NCI-H526 treated with DMSO at 0.1 percent for 48 hours (cell line): ENCODE measurements at places on chromosomes 6 and 20.
A peak's percentile ranks its signal among the peaks of the same experiment; 100 is the strongest.

GRCh38 chr6:43395776-43396175 is 26.3 kb upstream of the ZNF318 start:
- DNase-seq: no peak

GRCh38 chr6:41080621-41081020 is 7.8 kb downstream of the NFYA start:
- DNase-seq: no peak

- peak; percentile 73 for DNase-seq
Measured at GRCh38 chr6:79305020-79305419, 70.5 kb upstream of the HMGN3 start.

DNA sequence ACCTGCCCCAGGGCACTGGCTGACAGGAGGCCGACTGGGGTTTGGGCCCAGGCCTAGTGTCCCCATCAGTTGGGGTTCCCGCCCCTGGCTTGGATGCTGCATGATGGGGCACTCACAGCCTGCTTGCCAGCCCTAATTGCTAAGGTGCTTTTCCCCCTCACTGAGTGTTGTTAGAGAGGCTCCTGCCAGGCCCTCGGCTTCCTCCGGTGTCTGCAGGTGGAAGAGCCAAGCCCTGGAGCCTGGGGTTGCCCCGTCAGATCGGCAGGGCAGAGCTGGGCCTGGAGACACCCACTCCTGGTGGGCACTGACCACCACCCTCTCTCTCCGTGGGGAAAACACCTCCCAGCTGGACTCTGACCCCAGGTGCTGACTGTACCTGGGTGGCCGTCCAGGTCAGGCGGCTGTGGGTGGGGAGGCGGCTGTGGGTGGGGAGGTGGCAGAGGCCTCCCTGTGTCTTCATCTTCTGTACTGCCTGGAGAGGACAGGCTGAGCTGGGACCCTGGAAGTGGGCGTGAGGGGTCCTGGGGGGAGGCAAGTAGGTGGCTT is 6.0 kb upstream of the CABLES2 start:
- DNase-seq: no peak

- no peak for DNase-seq
Measured at GRCh38 chr6:39363280-39363679, 40.8 kb upstream of the KCNK16 start.

DNA sequence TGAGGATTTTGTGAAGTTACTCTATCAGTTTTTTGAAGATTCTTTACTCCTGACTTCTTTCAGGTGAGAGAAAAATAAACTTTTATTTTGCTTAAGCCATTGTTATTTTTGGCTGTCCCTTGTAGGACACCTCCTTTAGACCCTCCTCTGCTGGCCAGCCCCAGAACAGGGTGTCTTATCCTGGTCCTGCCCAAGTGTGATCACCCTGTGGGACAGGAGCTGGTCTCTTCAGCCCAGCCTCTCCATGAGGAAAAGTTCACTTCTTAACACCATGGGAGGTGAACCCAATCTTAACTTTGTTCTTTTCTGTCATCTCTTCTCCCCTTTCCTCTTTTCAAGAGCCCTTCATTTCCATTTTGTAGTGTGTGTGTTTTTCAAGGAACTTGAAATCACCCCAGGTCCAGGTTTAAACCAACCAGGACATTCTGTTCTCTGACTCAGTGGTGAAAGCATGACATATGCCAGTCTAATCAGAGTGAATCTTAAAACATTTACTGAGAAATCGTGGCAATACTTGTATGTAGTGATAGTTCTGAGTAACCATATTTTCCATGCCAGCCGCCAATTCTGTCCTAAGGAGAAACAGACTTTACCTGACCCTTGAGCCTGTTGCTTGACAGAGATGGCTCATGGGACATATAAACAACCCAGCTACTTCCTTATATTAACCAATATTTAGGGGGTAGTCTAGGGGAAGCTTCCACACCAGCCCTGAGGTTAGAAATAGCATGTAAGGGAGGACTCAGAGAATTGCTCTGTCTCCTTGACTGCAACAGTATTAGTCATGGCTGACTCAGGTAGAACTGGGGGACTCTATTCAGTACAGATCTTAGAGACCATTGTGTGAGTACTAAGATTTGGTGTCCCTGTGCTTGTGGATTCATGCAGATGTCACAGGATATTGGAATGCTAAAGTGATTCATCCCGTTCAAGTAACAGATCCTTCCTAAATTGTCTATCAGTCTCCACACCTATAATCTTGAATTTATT is 48.8 kb downstream of the FLRT3 start:
- DNase-seq: no peak

DNA sequence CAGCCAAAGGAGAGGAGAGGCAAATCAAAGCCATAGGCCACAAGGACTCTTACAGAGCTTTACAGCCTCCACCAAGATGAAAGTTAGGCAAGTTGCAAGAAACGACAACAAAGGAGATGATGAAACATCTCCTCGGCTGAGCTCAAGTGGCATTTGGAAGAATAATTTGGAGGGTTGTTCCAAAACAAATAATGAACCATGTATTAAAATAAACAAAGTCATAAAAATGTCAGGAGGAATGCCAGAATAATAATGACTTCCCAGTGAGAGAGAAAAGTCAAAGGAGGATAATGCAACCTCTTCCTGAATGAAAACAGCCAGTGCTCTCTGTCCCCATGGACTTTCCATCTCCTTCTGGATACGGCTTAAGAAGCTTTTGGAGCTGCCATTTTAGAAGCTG is 371.4 kb upstream of the ID4 start:
- DNase-seq: no peak

DNA sequence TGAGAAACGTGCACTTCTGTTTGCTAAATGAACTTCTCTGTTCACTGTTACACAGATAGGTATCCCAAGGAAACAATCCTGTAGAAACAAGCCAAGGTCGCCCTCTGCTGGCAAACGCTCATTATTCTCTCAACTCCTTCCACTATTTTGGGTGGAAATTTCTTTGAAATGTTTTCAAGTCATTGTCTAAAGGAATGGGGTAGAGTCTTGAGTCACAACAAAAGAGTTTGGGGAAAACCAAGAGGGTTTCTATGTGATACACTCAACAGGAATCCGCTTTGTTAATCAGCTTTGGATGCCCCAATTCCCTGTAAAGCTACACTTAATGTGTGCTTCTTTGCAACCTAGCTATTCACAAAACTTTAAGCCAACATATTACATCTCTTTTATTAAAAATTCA is 4.6 kb upstream of the RAE1 start:
- DNase-seq: peak; percentile 67

DNA sequence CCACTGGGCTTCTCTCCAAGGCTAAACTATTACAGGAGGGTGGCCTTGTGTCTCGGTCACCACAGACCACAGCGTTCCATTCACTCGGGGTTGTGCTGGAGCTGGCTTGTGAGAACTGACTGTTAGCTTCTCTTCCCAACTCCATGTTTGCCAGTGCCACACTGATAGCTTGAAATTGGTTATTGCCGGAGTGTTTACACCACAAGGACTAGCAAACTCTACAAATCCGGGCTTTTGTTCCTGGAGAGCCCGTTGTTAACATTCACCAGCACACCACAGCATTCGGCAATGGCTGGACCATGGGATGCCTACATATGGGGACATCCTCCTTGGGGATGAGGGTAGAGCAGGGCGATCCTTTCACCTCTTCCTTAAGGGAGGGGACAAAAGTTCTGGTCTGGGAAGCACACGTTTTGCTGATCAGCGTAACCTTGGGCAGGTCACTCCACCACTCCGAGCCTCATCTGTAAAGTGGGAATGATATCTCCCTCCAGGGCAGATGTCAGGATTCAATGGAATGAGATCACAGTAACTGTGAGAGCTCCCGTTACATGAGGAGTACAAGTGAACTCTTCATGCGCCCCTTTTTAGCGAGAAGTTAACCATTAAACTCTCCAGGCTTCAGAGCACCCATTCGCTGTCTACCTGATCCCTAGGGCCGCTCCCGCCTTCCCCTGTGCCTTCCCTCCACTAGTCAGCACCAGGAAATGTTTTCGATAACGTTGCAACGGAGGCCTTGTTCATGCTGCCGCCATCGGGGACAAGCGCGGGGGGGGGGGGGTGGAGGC is 41.7 kb upstream of the TTPAL start:
- DNase-seq: no peak

DNA sequence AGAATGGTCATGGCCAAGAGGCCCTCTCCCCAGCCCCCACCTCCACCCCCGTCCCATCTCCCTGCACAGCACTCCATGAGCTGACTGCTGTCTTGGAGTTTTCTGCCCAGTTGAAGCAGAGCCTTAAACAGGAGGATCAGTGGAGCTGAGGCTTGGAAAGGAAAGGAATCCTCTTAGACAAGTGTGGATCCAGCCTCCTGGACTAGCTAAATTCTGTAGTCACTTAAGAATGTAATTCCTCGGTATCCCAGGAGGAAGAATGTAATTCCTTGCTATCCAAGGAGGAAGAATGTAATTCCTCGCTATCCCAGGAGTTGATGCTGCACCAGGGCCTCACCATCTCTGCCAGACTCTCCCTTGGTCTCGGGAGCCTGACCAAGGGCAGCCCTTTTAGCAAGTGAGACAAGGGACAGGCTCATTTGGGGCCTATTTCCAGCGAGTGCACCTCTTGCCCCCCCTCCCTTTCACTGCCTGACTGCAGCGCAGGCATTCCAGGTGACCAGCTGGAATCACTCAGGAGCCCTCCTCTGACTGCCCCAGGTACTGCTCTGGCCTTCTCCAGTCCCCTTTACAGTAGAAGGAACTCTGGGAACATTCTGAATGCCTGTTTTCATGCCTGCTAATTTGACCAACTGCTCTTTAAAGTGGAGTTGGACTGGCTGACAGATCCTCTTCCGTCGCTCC is 76.2 kb downstream of the TCP11 start:
- DNase-seq: no peak

- peak; percentile 66 for DNase-seq
Measured at GRCh38 chr20:29873946-29874345, 1383.5 kb upstream of the DEFB115 start.

- DNase-seq: no peak
Measured at GRCh38 chr6:130252527-130253237, 29.9 kb upstream of the SAMD3 start.

GRCh38 chr20:60999250-60999649 is 252.8 kb upstream of the CDH4 start:
- DNase-seq: no peak

DNA sequence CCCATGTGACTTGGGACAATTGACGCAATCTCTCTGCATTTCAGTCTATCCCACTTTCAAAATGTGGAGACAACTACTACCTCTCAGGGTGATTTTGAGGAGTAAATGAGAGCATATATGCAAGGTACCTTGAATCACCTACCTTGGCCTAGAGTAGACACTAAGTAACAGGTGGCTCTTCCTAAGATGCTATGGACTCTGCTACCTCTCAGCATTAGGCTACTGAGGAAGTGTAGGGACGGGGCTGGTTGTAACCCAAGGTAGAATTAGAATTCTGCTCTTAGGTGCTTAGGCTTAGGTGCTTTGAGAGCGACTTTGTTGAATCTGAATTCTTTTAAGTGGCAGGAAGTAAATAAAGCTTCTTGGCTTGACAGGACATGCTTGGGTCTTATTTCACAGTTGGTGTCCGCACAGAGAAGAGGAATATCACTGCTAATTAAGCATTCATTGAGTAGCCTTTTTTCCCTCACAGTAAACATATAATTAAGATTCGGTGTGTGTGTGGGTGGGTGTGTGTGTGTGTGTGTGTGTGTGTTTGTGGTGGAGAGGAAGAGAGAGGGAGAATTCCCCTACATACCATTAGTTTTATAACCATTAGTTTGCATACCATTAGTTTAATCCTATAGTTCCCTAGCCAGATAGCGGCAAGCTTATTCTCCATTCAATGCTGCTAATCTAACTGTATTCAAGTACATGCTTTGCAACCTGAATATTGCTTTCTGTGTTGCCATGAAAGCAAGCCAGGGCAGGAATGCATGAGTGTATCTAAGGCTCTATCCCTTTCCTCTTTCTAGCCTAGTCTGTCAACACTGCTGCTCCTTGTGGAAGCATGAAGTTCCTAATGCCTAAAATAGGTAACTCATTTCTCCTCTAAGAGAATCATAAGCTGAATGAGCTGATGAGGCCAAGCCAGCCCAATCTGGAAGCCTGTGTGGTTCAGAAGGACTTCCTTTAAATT is 112.5 kb downstream of the IPCEF1 start:
- no peak for DNase-seq

GRCh38 chr6:166157930-166158617 is 9.6 kb downstream of the TBXT start:
- no peak for DNase-seq

DNA sequence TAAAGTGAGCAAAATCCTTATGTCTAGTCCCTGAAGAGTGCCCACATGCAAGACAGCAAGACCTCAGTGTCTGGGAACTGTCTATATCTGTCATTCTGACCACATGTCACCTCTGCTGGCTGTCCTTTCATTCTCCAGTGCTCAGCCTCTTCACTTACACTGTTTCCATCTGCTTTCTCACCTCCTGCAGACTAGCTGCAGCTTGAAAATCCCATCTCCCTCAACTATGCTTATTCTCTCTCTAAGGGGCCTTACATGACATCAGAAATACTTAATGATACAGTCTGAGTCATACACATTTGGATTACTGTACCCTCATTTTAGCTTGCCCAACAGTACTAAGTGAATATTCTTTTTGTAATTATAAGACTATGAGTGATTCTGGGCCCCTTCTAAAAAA is 587.8 kb downstream of the EPM2A start:
- no peak for DNase-seq

- DNase-seq: no peak
Measured at GRCh38 chr6:127784468-127784867, 116.4 kb downstream of the THEMIS start.

- DNase-seq: no peak
Measured at GRCh38 chr6:17418281-17419188, 25.1 kb downstream of the CAP2 start.

DNA sequence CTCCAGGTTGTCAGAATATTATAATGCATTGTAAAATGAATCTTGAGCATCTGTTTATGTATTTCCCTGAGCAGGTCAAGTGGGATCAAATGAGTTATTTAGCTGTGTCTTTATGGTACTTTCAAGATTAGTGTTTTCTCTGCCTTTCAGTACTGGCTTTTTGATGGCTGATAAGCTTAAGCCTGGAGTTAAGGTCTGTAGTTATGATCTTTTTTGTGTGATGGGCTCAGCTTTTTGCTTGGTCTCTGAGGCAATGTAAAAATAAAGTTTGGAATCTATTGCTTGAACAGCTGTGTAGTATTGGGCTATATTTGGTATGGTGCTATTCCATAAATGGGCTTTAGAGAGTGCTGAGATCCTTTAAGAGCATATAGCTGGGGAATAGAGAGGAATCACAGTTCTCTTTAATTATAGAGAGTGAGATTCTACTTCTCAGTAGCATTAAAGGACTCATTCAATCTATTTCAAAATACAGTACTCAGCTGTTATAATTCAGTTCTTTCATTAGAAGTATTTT is 40.7 kb downstream of the ZNF451 start:
- no peak for DNase-seq

- DNase-seq: no peak
Measured at GRCh38 chr6:12939314-12939713, 222.7 kb downstream of the PHACTR1 start.

- no peak for DNase-seq
Measured at GRCh38 chr6:124536157-124536841, 425.9 kb upstream of the RNF217 start.

- DNase-seq: no peak
Measured at GRCh38 chr20:14928083-14928482, 590.7 kb upstream of the FLRT3 start.

GRCh38 chr6:114084327-114084890 is 113.5 kb upstream of the HDAC2 start:
- no peak for DNase-seq
